CD4-positive, CD25-positive, alpha-beta regulatory T cell (primary cell): ENCODE measurements at places on chromosomes 5 and 9. TPM values are rescaled to one million over a fixed set of nuclear protein-coding genes. Genes with fewer than 3 reads are reported as not detected.

Gene ZNF879
- polyA plus RNA-seq = 4.3 TPM

GRCh38 chr9:83628540-83628939 is 5.6 kb downstream of the IDNK start:
- H3K27ac ChIP-seq = no peak overlapping the region
- DNase-seq = no peak
- peaks cover 10% of the 10 kb centered on the region for H3K36me3 ChIP-seq
- H3K4me3 ChIP-seq = no peak overlapping the region
- no peaks in the 10 kb centered on the region for H3K27me3 ChIP-seq
- peaks cover 20% of the 10 kb centered on the region for H3K4me1 ChIP-seq

DNA sequence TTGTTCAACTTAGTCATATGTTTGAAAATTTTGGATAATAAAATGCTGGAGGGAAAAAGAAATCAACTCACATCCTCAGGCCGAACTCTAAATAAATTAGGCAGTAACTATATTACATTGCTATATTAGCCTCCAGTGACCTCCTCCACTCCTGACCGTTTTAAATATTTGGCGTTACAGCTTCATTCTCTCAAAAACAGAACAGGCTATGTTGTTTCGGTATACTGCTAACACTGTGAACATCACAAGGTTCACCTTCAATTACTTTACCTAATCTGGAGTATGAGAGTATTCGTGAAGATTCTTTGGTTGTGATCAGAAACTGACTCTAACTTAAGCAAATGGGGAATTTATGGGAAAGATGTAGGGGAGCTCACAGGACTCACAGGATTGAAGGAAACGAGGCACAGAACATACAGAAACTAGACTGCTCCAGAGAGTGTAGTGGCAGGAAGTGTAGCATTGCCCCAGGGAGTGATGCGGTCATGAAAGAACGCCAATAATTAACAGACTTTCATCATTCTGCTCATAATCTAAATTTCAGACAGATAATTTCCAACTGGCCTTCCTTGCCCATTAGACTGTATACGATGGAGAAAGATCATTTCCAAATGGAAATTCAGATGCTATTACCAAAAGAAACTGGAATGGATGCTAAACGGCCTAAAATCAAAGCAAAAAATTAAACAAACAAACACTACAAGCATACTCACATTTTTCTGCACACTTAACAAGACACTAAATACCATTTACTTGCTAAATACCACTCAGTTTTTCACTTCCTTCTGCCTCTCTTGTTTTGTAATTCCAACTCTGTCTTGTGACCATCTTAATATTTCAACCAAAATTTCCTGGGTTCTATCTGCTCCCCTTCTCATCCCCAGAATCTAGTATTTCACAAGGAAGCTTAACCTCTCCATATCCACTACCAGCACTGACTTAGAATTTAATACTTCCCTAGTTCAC is 110.1 kb upstream of the LPAR1 start:
- no peaks in the 10 kb centered on the region for H3K36me3 ChIP-seq
- H3K27me3 ChIP-seq = no peaks in the 10 kb centered on the region
- DNase-seq = no peak
- H3K4me1 ChIP-seq = no peaks in the 10 kb centered on the region
- H3K4me3 ChIP-seq = no peak overlapping the region

Gene WDR38
- not detected for polyA plus RNA-seq

GRCh38 chr9:124000161-124000783 is 11.3 kb upstream of the LHX2 start:
- no peak overlapping the region for H3K27ac ChIP-seq
- H3K27me3 ChIP-seq = peaks cover 42% of the 10 kb centered on the region
- H3K36me3 ChIP-seq = no peaks in the 10 kb centered on the region
- H3K4me1 ChIP-seq = peaks cover 9% of the 10 kb centered on the region
- no peak for DNase-seq
- no peak overlapping the region for H3K4me3 ChIP-seq

DNA sequence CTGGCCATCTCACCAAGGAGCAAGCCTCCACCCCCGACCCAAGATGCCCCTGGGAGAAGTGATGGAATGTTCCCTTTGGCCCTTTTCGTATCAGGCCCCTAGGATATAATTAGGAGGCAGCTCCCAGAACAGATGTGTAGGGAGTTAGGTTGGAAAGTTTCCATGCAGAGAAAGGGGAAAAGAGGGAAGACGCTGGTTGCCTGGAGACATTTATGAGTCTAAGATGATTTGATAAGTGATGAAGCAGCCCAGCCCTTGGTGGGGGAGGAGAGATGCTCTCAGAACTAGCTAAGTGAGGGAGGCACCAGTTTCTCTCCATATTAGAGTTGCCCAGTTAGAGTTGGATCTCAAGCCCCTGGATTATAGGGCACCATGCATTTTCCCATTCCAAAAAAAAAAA is 137.5 kb downstream of the GNA14 start:
- no peak for DNase-seq
- H3K4me3 ChIP-seq = no peak overlapping the region
- no peak overlapping the region for H3K27ac ChIP-seq
- H3K4me1 ChIP-seq = no peaks in the 10 kb centered on the region

DNA sequence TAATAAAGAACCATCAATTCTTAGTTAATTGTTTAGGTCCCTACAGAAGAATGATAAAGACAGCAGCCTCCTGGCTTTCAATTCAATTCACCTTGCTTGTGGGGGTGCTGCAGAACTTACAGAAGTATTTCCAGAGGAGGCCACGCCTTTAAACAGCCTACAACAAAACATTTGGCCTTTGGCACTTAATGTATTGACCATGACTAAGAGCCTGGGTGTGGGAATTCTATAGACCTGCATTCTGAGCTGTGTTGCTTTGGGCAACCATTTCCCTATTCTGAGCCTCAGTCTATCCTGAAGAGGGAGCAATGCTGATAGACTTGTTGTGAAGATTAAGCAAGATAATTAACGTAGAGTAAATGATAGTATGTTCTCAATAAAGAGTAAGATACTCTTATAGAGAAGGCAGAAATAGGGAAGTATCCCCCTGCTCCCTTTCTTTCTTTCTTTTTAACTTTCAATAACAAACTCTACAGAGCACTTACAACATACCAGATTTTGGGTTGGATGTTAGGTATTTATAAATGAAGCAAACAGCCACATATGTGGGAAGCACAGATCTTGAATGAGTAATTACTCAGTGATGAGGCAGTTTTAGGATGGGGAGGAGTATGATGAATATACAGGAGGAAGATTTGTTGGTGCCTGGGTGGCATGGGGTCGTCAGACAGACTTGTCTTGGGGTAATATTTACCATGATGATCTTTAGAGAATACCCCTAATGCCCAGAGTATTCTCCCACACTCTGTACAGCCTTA is 28.4 kb downstream of the PAPPA start:
- H3K4me1 ChIP-seq = no peaks in the 10 kb centered on the region
- H3K27me3 ChIP-seq = no peaks in the 10 kb centered on the region
- no peak overlapping the region for H3K4me3 ChIP-seq
- no peak overlapping the region for H3K27ac ChIP-seq
- no peaks in the 10 kb centered on the region for H3K36me3 ChIP-seq
- no peak for DNase-seq

DNA sequence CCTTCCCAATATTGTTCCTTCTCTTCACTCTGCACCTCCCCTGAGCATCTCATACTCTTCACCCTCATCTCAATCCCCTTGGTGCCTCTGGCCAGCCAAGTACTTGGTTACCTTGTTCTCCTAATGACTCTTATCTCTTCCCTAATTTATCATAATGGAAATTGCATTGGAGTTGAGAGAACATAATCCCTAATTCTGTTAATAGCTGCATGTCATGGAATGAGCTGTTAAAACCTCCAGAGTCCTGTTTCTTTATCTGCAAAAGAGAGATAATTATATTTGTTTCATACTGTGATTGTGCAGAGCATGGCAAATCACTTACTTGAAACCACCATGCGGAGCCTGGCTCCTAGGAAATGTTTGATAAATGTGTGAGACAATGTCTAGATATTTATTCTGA is 1074.9 kb upstream of the DMAC1 start:
- no peak overlapping the region for H3K27ac ChIP-seq
- H3K4me1 ChIP-seq = no peaks in the 10 kb centered on the region
- no peak for DNase-seq
- no peaks in the 10 kb centered on the region for H3K27me3 ChIP-seq
- no peak overlapping the region for H3K4me3 ChIP-seq

- H3K27me3 ChIP-seq = peaks cover 11% of the 10 kb centered on the region
- no peak overlapping the region for H3K27ac ChIP-seq
- DNase-seq = no peak
- no peaks in the 10 kb centered on the region for H3K4me1 ChIP-seq
These were observed 4.9 kb downstream of the RXFP3 start for GRCh38 chr5:33941090-33941489.

Gene ADGRD2
- polyA plus RNA-seq = not detected

GRCh38 chr5:18113721-18114120 is 479.5 kb downstream of the TAF11L14 start:
- H3K4me1 ChIP-seq = no peaks in the 10 kb centered on the region
- H3K27me3 ChIP-seq = no peaks in the 10 kb centered on the region
- no peak overlapping the region for H3K4me3 ChIP-seq
- H3K36me3 ChIP-seq = no peaks in the 10 kb centered on the region

- no peaks in the 10 kb centered on the region for H3K27me3 ChIP-seq
- H3K4me3 ChIP-seq = no peak overlapping the region
- H3K36me3 ChIP-seq = no peaks in the 10 kb centered on the region
These were observed 208.2 kb downstream of the DMRTA1 start for GRCh38 chr9:22654833-22655232.

DNA sequence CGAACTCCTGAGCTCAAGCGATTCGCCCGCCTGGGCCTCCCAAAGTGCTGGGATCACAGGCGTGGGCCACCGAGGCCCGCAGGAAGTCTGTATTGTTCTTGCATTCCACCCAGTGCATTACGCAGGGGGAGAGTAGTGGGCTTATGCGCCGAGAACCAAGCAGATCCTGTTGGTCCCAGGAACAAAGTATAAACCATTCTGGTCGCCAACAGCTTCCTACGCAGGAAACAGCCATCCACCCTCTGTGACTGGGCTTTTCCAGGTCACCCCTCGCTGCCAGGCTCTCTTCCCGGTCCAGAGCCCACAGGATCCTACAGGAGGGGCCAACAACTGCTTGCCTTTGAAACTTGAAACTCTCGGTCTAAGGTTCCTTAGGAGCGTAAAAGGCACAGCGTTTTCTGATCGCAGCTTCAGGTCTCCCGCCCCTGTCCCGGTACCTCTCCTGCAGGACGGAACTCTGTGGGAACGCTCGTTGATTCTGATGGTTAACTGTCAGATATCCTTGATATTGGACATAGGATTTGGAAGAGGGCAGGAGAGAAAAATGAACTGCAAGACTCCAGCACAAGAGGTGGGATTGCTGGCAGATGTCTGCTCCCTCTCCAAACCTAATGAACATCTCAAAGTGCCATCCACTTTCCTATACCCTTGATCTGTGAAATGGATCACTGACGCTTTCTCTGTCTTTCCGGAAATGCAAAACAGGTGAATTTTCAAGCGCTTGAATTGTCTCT is 4.2 kb upstream of the ANXA2R start:
- no peaks in the 10 kb centered on the region for H3K27me3 ChIP-seq
- peaks cover 25% of the 10 kb centered on the region for H3K4me1 ChIP-seq
- H3K36me3 ChIP-seq = peaks cover 7% of the 10 kb centered on the region
- no peak for DNase-seq
- H3K4me3 ChIP-seq = no peak overlapping the region
- no peak overlapping the region for H3K27ac ChIP-seq

Gene GCNT4
- 15.0 TPM for polyA plus RNA-seq

- no peak overlapping the region for H3K4me3 ChIP-seq
- H3K27ac ChIP-seq = no peak overlapping the region
- no peaks in the 10 kb centered on the region for H3K4me1 ChIP-seq
- H3K27me3 ChIP-seq = no peaks in the 10 kb centered on the region
- DNase-seq = no peak
These were observed 22.1 kb downstream of the GOLM1 start for GRCh38 chr9:86077276-86077675.

Gene PCDHB9
- not detected for polyA plus RNA-seq

Gene C7
- polyA plus RNA-seq = not detected
